ENCODE measurements at places on chromosomes 16 and 17.

GRCh38 chr16:1045310-1045992 is 27.1 kb upstream of the SSTR5 start:
- DNase-seq, result no peak

GRCh38 chr17:54891176-54891821 is 9.4 kb upstream of the TOM1L1 start:
- DNase-seq, result no peak

DNA sequence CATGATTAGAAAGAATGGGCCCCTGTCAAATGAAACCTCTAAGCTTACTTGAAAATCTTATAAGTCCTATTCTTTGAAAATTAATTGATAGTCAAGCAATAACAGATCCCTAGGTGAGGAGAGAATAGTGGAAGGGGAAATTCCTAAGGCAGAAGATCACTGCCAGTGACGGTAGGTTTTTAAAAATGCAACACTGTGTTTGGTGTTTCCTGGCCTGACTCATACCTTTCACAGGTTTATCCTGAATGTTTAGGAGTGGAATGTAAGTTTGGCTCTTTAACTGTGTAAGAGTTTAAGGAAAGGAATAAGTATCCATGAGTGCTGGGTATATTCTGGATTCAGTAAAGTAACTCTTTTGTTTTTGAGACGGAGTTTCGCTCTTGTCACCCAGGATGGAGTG is 23.8 kb downstream of the HAPSTR1 start:
- DNase-seq, result no peak

GRCh38 chr16:31869511-31870201 is 4.0 kb upstream of the ZNF267 start:
- DNase-seq, result peak; percentile 57

GRCh38 chr17:82638183-82638773 is 10.0 kb downstream of the WDR45B start:
- no peak for DNase-seq

GRCh38 chr16:70573451-70574121 is 50.0 kb downstream of the SF3B3 start:
- no peak for DNase-seq

DNA sequence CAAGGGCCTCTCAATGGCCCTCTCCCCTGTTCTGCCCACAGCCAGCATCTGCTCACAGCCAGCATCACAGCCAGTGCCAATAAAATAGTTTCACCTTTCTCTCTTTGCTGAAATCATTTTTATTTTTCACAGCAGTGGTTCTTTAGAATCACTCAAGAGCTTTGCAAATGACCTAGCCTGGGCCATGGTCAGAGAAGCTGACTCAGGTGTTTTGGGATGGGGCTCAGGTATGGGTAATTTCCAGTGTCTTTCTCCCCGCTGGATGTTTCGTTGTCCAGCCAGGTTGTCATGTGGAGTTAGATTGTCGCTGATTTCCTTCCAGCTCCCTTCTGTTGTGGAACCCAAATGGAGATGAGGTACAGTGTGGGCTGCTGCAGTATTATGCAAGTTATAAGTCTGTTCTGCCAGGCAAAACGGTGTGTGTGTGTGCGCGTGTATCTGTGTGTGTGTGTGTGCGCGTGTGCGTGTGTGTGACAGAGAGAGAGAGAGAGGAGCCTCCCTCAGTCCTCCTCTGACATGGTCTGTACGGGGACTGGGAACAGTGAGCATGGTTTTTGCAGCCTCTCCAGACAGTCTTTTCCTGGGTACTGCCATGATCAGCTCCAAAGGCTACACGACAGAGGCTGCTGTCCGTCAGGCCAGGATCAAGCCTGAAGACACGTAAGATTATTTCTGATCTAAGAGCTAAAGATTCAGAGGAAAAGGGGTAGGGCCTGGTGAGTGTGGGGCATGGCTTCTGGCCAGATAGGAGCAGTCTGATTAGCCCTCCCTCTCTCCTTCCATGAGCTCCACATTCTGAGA is 1.4 kb upstream of the PMP22 start:
- DNase-seq, result no peak

GRCh38 chr17:70855401-70856054 is 686.2 kb downstream of the KCNJ2 start:
- no peak for DNase-seq

DNA sequence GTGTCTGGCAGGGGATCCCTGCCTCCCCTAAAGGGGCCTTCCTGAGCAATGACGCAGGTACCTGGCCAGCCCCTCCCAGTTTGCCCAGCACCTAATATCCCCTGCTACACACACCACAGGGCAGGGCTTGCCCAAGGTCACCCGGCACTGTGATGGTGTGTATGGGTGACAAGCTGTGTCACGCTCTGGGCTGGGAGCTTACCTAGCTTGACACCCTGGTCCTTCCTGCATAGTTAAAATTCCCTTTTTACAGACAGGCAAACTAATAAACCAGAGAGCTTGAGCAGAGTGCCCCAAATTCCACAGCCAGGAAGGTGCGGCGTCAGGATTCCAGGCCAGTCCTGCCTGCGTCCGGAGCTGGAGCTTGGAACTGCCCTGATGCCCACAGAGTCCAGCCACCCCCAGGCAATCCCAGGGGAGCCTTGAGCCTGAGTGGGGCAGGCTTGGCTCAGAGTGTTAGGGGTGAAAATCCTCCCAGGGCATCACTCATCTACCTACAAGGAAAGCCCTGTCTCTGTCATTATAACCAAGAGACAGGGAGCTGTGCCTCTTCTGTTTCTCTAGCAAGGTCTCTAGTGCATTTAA is 18.1 kb downstream of the MMP15 start:
- DNase-seq, result no peak

All from stimulated activated CD4-positive, alpha-beta T cell treated with anti-CD3 and anti-CD28 coated beads, TNF-alpha, amount 100 ng/mL, for 4 hours (primary cell).